GM12865 (cell line): ENCODE measurements at places on chromosomes 4 and X.
A peak's percentile ranks its signal among the peaks of the same experiment; 100 is the strongest.

- peak; percentile 11 for DNase-seq
These were observed 35.8 kb downstream of the SLC10A7 start for GRCh38 chr4:146485968-146486367.

DNA sequence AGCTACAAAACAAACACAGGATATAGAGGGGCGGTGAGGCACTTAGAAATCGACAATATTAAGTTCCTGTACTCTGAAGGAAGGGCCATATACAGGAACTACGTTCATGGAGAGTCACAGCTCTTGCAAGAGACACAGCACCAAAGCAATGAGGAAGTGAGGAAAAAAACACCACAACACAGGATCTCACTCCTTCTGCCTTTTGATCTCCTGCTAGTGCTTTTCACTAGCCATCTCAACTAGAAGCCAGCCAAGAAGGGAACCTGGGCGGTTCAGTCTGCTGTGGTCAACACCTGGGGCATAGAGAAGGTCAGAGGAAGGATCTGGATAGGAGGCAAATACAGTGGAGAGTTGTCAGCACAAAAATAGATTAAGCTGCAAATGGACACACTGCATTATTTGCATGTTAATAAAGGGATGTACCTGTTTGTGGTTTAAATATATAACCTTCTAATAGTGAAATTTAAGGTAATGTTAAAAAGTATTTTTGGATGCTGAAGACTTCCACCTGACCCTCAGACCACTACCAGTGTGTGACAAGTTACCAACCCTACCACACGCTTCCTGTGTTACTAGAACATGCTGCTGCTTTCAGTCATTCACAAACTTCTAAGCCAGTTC is 104.6 kb downstream of the DTHD1 start:
- peak; percentile 78 for DNase-seq

DNA sequence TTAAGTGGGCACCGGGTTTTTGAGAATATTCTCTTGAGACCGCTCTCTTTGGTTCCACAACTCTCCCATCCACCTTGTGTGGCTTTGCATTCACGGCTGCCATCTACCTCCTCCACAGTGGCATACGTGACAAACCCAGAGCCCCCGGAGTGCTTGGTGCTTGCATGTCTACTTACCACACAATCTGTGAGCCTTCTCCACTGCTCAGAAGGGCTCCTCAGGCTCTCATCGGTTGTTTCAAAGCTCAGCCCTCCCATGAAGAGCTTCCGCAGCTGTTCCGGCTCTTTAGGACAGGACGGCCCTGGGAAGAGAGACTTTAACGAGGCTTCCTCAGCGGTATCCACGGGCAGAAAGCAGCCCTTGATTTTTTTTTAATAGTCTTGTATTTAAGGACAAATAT is 167.6 kb upstream of the ANK2 start:
- no peak for DNase-seq

GRCh38 chr4:85116008-85116407 is 149.5 kb upstream of the WDFY3 start:
- DNase-seq = no peak

DNA sequence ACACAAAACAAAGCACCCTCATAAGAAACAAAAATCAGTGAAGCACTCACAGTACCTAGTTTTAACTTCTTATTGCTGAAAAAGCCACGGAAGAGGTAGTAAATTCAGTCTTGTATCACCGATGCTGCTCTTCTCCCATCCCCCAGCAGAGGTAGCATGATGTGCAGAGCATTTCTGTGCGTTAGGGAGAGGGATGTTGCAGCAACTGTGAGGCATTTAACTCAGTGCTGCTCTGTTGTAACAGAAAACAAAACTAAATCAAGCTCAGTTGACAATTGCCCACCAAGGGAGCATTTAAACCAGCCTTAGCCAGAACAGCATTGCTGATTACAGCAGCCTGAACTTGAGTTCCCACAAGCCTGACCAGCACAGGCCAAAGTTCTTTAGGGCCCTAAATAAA is 1279.7 kb upstream of the ADGRL3 start:
- no peak for DNase-seq

GRCh38 chr4:150358691-150359090 is 223.3 kb upstream of the MAB21L2 start:
- DNase-seq = no peak

GRCh38 chr4:91631335-91631734 is 672.4 kb upstream of the GRID2 start:
- no peak for DNase-seq

- no peak for DNase-seq
These were observed 56.7 kb upstream of the ATOH1 start for GRCh38 chr4:93771640-93772411.

- peak; percentile 1 for DNase-seq
These were observed 242.1 kb upstream of the ZCCHC13 start for GRCh38 chrX:74061879-74062278.

DNA sequence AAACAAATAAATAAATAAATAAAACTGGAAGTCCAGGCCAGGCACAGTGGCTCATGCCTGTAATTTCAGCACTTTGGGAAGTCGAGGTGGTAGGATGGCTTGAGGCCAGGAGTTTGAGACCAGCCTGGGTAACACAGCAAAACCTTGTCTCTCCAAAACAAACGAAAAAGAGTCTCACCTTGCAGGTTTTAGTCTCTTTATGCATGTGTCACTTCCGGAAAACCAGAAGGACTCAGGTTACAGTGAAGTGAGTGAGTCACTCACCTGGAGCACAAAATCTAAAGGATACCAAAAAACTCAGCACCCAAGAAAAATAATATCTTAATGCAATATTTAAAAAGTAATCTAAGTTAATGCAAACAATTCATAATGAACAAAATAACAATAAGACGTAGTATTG is 20.1 kb upstream of the SLC34A2 start:
- no peak for DNase-seq

- no peak for DNase-seq
These were observed 76.9 kb downstream of the TMLHE start for GRCh38 chrX:155535866-155536265.

GRCh38 chr4:30605616-30606190 is 114.5 kb upstream of the PCDH7 start:
- no peak for DNase-seq

- no peak for DNase-seq
These were observed 243.1 kb downstream of the ANK2 start for GRCh38 chr4:113292371-113293042.

DNA sequence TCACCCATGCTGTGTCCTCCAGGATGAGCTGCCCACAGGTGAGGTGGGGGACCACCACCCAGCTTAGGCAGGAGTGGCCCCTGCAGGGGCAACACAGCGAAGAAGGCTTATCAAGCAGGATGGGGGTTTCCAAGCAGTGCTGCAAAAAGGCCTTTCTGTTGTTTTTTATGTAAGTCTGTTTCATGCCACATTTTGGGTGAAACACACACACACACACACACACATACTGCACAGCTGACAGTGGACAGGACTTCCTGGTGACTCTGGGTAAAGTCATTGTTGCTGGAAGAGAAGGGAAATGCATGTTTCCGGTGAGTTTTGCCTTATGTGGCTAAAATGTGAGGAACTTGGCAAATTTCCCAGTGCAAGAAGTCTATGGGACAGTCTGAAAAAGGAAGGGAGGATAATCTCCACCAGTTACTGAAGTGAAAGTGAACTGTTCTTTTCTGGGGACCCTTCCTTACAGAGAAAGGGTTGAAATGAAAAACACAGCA is 119.2 kb downstream of the IRF2 start:
- peak; percentile 85 for DNase-seq

DNA sequence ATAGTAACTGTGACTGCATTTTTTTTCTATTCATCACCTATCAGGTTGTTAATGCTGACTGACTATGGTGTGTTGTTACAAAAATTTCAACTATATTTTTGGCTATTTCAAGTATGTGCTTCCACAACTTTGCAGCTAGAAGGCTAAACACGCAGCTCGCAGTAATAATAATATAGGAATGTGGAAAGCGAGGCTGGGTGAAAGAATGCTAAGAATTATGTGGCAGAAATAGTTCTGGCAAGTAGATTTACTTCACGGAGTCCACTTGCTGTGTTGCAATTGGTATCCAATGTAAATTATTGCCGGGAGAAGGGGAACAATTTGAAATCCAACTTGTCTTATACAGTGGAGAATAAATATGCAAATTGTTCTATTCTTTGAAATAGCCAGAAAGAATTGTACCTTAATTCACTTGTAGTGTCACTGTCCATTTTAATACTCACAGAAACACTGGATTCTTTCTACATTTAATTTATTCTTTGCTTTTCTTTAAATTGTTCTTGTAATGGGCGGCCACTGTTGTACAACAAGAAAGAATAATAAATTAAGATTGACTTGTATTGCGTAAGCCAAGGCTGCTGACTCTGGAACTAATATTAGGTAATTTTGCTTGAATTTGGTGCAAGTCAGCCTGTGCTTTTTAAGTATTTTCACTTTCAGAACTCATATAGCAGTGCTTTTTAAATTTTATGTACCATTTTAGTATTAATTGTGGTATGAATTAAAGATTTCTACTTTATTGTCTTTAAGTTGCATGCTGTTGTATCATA is 154.9 kb downstream of the FRMPD4 start:
- DNase-seq = no peak

- DNase-seq = no peak
These were observed 44.8 kb upstream of the PITX2 start for GRCh38 chr4:110667670-110668069.

DNA sequence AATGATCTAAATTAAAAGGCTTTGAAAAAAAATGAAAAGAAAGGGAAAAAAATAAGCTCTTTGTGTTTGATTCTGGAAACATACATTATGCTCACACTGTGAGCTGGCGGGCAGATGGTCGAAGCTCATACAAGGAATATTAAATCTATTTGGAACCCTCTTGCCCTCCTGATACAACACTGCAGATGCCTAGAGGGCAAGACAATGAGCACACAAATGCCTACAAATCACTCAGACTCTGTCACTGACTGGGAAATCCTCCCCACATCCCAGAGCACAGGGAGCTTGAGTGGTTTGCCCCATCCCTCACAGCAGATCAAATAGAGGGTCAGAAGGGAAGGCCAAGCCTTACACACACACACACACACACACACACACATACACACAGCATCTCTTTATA is 320.4 kb downstream of the HNRNPD start:
- no peak for DNase-seq

- DNase-seq = peak; percentile 70
These were observed 8.8 kb upstream of the BMP2K start for GRCh38 chr4:78767350-78767749.

GRCh38 chr4:30870513-30870912 is 150.3 kb downstream of the PCDH7 start:
- no peak for DNase-seq

DNA sequence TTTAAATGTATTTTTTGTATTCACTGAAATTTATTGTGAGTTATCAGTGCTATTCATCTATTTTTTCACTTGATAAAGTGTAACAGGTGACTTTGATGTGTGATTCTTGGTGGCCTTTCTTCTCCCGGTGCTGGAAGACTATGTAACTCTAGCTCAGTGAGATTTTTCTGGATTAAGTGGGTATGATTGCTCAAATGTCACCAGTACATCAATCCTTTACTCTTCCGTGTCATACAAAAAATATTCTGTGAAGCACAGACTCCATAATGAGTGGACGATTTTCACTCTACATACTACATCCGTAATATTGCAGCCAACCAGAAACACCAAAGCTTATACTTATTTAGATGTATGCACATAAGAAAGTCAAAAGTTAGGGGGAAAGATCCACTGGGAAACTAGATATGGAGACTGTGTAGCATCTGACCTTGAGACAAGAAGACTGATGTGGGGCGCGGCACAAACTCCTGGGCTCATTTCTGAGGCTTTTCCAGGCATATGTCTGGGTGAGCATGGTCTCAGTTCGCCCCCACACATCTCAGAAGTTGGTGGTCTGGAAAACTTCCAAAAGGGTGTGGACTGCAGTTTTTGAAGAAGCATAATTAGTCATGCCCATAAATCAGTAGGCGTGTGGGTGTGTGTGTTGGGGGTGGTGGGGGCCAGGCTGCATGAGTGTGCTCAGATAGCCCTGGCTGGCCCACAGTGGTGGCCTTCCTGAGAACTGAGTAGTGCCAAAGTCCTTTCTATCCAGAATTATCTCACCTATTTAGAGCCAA is 53.9 kb upstream of the TENM3 start:
- no peak for DNase-seq

GRCh38 chr4:40327340-40327739 is 7.8 kb upstream of the CHRNA9 start:
- DNase-seq = no peak

DNA sequence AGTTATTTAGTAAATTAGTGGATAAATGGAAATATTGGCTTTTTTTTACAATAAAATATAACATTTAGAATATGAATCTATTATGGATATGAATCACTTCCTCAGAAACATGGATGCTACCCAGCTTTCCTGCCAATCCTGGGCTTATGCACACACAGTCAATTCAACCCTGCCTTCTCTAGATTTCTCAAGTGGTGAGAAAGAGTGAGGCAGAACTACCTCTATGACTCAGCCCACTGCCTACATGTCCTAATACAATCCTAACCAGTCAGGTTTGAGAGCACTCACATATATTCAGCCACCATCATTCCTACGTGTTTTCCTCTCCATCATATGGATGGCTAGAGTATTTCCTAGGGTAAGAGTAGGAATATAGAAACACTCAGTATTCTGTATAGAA is 91.1 kb upstream of the ANKRD50 start:
- DNase-seq = no peak

GRCh38 chrX:44392767-44393166 is 49.3 kb upstream of the EFHC2 start:
- DNase-seq = no peak

DNA sequence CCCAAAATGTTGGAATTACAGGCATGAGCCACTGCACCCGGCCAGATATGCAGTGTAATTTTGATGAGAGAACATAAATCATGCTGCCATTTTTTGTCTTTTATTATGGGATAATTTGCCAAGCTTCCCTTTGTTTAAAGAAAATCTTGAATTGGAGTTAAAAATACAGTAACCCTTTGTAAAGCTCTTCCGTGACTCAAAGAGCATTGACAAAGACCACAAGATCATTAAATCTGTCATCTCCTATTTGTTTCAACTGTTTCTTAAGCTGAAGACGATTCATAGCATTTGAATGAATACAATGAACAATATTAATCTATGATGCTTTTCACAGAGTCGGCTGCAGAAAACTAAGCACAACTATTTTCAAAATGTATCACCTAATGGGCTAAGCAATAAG is 132.6 kb downstream of the ANAPC4 start:
- DNase-seq = no peak

GRCh38 chr4:43276321-43276720 is 383.8 kb downstream of the GRXCR1 start:
- no peak for DNase-seq

DNA sequence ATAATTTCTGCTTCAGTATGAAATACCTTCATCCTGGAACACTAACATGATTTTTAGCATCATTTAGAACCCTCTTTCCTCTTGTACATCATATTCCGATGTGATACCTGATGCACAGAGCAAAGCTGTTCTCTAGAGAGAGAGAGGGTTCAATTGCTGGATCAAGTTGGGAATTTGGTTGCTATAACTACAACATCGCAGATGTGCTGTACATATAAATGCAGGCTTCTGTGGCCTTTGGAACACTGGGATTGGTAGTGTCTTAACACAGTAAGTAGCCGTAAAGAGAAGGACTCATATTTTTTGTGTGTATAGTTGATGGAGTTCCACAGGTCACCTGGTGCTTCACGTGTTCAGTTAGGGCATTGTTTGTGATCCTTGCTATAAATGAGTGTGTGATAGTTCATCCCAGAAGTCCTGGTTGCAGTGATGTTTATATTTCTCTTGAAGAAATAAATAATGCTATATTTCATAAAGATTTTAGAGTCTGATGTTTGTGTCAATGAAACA is 119.2 kb downstream of the RAPGEF2 start:
- DNase-seq = no peak
